Tibial nerve (tissue), 4 donors: ENCODE measurements at places on chromosomes 6 and 20. TPM values are rescaled to one million over a fixed set of nuclear protein-coding genes. Genes with fewer than 3 reads are reported as not detected.

DNA sequence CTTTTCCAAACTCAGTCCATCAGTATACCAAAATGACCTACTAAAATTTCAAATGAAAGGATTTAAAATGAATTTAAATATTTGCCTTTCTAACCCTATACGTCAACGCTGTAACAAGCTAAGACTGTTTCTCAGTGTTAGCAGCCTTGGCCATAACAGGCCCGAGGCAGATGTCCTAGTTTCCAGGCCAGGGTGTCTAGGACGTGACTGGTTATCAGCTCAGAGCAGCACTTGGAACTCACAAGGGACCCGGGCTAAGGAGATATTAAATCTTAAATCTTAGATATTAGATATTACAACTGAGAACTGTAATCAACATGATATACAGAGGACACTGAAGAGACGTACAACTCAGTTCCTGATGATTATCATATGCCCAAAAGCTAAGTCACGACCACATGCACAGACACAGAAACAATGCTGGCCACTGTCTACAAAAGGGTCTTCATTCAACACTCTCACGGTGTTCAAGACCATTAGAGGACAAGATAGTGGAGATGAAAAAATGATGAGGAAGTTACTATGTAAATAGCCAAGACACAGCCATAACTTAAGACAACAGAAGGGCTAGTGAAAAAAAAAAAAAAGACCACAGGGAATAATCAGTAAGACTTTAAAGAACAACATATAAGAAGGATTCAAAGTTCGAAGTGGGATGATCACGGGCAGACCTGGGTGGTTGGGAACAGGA lies at the start of gene CLDN20:
TSS of gene CLDN20 (plus strand) at position 641 of the 691 bp plus-strand sequence. CDS start 11,707 bp downstream, outside the sequence.
- no peak for DNase-seq
- no peaks in the 10 kb centered on the region for H3K27me3 ChIP-seq
- H3K4me3 ChIP-seq: no peak within 1 kb of the TSS
- H3K27ac ChIP-seq: no peak within 1 kb of the TSS
- H3K4me1 ChIP-seq: peaks cover 4% of the 10 kb centered on the region

Gene KCNK16
- not detected for total RNA-seq

DNA sequence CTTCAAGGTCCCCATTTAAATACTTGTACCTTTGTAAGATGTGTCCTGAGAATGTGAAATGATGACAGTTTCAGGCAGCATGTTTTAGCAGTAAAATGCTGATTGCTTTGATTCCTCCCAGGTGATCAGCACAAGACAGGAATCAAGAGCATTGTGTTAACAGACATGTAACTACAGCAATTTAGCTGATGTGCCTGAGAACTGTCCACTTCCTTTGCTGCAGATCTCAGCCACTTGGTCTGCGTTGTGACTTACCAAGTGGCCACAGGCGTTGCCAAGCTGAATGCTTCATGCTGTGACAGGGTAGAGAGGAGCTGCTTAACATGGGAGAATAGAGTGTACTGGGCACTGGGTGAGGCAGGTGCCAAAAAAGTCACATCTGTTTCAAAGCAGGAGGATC lies 767.0 kb upstream of the POU3F2 start:
- no peaks in the 10 kb centered on the region for H3K36me3 ChIP-seq
- no peak overlapping the region for H3K4me3 ChIP-seq
- H3K27ac ChIP-seq: no peak overlapping the region
- H3K4me1 ChIP-seq: no peaks in the 10 kb centered on the region
- no peak for DNase-seq

Gene GGTLC1
- not detected for total RNA-seq

DNA sequence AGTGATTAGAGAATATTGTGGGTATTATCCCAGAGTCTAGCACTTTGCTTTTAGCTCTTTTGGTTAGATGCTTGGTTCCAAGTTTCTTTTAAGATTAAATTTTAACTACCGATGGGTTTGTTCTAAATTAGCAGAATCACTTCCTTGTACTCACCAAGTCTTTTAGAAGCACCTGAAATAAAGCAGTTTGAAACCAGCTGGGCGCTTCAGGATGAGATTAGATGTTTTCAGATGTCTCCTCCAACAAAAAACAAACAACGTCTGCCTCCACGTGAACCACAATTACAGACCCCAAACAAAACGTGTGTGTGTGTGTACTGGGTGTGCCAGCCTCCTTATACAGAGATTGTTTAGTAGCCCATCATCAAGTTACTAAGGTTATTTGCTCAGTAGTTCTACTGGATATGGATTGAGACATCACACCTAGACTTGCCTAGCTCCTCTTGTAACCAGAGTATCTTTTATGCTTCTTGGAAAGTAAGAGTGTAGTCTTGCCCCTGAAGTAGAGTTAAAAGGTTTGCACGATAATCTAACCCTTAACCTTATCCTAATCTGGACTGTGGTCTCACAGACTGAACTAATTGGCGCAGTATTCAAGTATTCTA lies 2.3 kb downstream of the DSTN start:
- no peaks in the 10 kb centered on the region for H3K36me3 ChIP-seq
- H3K27ac ChIP-seq: no peak overlapping the region
- H3K27me3 ChIP-seq: no peaks in the 10 kb centered on the region
- peaks cover 8% of the 10 kb centered on the region for H3K4me1 ChIP-seq

- no peaks in the 10 kb centered on the region for H3K36me3 ChIP-seq
- H3K4me1 ChIP-seq: peaks cover 4% of the 10 kb centered on the region
- DNase-seq: no peak
- no peak overlapping the region for H3K27ac ChIP-seq
- no peaks in the 10 kb centered on the region for H3K27me3 ChIP-seq
- no peak overlapping the region for H3K4me3 ChIP-seq
These were observed 6.3 kb downstream of the PRR18 start for GRCh38 chr6:166301611-166302529.

Gene SNRPB
- 134 TPM for total RNA-seq

GRCh38 chr6:1871724-1872315 lies 262.1 kb downstream of the FOXC1 start:
- H3K36me3 ChIP-seq: no peaks in the 10 kb centered on the region
- no peak overlapping the region for H3K4me3 ChIP-seq
- DNase-seq: no peak

- H3K4me3 ChIP-seq: no peak overlapping the region
- no peaks in the 10 kb centered on the region for H3K36me3 ChIP-seq
- no peak overlapping the region for H3K27ac ChIP-seq
- H3K4me1 ChIP-seq: no peaks in the 10 kb centered on the region
These were observed 406.4 kb downstream of the QKI start for GRCh38 chr6:163820745-163821458.

GRCh38 chr20:43710370-43711044 lies 16.3 kb downstream of the GTSF1L start:
- H3K4me3 ChIP-seq: no peak overlapping the region
- no peaks in the 10 kb centered on the region for H3K4me1 ChIP-seq
- H3K36me3 ChIP-seq: no peaks in the 10 kb centered on the region
- H3K27ac ChIP-seq: no peak overlapping the region
- DNase-seq: no peak
